ENCODE measurements at places on chromosomes 4 and X.

GRCh38 chr4:18435781-18436180 lies 414.2 kb upstream of the LCORL start:
- DNase-seq, result no peak

- DNase-seq, result peak; percentile 87
These were observed 107.5 kb upstream of the ACSL4 start for GRCh38 chrX:109840585-109840984.

DNA sequence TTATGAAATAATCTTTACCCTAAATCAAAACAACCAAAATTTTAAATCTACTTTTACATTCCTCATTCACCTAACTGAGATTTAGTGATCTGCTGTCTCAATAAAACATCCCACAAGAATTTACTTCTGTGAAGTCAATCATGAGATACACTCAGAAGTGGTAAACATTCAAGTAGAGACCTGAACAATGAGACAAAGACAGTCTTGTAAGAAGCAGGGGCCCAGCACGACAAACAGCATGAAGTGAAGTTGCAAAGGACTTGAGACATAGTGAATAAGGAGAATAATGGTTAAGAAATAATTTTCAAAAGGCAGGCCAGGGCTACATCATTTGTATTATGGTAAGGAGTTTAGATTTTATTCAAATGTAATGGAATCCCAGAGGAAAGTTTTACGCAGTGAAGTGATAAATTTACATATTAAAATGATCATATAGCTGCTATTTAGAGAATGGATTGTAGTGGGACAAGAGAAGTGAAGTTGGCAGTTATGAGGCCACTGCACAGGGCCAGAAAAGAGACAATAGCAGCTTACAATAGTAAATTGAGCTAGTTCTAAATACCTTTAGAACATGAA lies 101.9 kb downstream of the MAB21L2 start:
- DNase-seq, result no peak

- DNase-seq, result no peak
These were observed 18.5 kb upstream of the NAT8L start for GRCh38 chr4:2040391-2041238.

GRCh38 chr4:121484633-121485032 lies 103.8 kb upstream of the QRFPR start:
- peak; percentile 38 for DNase-seq

GRCh38 chr4:93835929-93836328 lies 7.4 kb downstream of the ATOH1 start:
- no peak for DNase-seq

- DNase-seq, result peak; percentile 47
These were observed 101.5 kb downstream of the PDGFC start for GRCh38 chr4:156870131-156870530.

DNA sequence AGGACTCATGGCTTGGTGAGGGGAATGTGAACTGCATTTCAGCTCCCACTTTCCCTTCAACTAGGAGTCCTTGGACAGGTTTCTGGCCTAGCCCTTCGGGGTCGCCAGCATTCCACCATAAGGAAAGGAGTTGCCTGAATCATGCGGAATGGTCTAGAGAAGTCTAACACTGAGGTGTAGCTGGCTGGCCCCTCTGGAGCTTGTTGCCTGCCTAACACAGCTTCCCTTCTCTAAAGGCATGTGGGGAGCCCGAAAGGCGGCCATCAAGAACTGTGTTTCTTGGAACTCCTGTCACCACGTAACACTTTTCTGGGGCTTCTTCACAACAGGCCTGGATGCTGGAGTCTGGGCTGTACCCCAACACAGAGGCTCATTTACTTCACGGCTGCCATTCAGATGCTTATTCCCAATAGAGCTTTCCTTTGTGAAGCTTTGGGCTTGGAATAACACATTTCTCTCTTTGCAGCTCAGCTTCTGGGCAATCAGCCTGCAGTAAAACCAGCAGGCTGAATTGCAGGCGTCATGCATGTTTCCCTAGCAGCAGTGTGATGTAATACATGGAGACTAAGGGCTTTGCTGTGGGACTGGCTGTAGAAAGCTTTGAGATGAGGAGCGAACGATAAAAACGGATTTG lies 5.4 kb downstream of the GABRQ start:
- DNase-seq, result no peak

DNA sequence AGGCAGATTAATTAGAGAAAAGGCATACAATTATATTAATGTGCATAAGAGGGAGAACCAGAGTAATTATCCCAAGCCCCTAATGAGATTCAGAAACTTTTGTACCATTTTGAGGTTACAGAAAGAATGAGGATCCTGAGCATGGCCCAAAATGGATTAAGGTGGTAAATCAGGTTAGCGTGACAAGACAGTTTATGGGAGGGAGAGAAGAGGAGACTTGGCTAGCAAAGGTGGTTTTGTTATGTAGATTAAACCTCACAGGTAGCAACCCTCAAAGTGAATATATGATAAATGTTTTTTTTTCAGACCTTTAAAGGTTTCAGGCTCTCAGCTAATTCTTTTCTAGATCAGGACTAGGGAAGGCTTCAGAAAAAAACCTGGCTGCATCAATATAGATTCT lies 781.8 kb downstream of the FAM133A start:
- no peak for DNase-seq

GRCh38 chr4:81839347-81840042 lies 367.8 kb upstream of the RASGEF1B start:
- no peak for DNase-seq

DNA sequence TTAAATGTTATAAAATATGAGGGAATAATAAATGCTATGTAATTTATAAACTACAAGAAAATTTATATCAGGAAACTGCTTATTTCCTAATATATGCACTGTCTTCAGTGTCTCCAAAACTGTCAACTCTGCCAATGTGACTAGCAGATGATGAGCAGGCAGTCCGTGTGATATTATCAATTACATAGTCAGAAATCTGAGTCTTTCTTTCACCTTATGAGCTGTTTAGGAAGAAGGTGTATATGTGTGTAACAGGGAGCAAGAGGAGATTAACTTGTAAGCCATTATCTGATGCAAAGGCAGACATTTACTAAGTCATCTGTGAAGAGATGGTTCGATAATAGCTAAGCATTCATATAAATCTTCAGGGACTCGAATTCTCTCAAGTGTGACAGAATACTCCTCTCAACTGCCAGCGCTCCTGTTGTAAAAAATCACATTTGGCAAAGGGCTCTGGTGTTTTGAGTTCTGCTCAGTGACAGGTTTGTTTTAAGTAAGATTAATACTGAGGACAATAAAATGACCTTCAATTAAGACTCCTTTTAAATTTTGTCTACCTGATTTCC lies 79.7 kb downstream of the SNCA start:
- DNase-seq, result no peak

DNA sequence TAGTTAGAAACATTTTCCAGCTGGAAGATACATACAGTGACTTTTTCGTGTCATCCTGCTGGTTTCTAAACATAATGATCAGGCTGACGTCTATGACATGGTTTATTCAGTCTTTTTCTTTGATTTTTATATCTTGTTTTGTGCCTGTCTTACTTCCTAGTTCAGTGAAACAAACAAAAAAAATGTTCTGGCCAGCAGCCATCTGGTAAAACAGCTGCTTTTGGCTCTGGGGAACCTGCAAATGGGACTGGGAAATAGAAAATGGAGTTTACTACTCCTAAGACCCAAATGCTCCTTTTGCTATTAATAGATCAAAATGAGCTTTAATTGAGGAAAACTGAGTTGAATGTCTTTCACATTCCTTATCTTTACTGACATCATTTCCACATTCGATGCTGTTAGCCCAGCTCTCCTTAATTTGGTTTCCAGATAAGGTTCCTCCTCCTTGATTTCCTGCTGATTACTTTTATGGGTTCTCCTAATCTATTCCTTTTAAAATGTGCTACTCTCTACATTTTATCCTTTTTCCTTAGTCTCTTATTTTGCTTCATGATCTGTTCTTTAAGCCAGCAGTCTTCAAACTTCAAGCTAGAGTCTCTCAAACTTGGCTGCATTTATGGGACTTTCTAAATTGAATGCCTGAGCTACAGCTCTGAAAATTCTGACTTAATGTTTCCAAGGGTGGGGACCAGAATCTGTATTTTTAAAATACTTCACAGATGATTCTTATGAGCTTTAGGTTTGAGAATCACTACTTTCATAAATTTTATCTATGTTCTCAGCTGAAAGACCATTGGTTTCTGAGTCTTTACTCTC lies 499.5 kb downstream of the ANKRD50 start:
- DNase-seq, result no peak

- DNase-seq, result no peak
These were observed 12.7 kb downstream of the TRO start for GRCh38 chrX:54933150-54933826.

DNA sequence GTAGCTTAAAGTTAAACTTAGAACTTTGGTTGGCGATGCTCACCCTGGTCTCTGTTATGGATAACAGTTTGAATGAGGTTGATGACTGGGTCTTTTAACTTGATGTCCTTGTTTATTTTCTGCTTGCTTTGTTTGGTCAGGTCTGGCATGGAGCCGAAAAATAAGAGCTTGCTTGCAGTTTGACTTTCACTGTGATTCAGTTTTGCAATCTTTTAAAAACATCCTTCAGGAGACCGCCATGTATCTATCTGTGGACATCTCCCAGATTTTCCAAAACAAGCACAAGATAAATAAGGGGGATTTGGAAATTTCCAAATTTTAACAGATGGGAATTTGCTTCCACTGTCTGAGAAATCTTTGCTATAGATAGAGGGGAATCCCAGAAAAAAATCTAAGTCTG lies 246.7 kb downstream of the PALLD start:
- no peak for DNase-seq

DNA sequence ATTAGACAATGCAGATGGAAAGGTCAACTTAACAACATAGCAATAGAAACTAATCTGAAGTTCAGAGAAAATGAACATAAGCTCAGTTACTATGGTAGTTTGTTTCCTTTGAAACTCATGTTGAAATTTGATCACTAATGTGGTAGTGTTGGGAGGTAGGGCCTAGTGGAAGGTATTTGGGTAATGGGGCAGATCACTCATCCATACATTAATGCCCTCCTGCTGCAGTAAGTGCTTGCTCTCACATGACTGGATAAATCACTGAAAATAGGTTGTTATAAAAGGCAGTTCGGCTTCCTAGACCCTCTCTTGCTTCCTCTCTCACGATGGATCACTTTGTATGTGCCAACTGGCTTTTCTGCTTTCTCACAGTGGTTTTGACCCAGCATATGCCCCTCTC lies 567.4 kb upstream of the GALNT7 start:
- DNase-seq, result no peak

DNA sequence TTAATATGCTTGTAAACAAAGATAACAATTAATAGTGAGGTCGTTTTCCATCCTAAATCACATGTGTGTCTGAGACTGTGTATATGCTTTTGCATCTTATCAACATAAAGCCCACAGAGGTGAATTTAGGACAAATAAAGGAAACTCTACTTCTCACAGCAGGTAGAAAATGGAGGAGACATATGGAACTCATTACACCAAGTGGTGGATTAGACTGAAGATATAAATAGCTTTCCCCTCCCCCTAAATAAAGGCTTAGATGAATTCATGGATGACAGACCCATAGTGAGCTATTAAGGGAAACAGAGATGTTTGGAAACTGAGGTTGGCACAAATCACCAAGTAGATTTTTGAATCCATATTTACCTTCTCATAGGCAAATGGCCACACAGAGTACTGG lies 79.7 kb downstream of the GRIA3 start:
- DNase-seq, result peak; percentile 10

- DNase-seq, result no peak
These were observed 25.6 kb upstream of the MSMO1 start for GRCh38 chr4:165301833-165302232.

- no peak for DNase-seq
These were observed 77.4 kb upstream of the PRSS48 start for GRCh38 chr4:151199319-151200190.

GRCh38 chr4:147516133-147516532 lies 35.2 kb downstream of the EDNRA start:
- no peak for DNase-seq

GRCh38 chr4:44985938-44986337 lies 259.6 kb upstream of the GNPDA2 start:
- no peak for DNase-seq

- DNase-seq, result peak; percentile 76
These were observed 151.0 kb downstream of the NHS start for GRCh38 chrX:17525762-17526555.

DNA sequence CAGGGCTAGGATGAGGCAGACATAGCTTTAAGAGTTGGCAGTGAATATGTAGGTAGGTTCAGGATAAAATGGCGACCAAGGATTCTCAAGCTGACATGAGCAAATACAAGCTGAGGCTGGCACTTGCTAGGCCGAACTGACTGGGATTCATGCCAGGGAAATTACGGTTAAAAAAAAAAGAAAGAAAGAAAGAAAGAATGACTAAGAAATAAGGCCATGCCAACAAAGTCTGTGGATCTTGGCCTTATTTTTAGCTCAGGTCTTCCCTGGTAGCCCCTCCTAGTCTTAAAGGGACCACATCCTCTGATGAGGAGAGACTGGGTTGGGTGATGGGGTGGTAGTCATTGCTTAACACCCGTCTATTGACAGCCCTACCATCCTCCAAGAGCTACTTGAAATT lies 64.4 kb upstream of the KLHL13 start:
- DNase-seq, result no peak

DNA sequence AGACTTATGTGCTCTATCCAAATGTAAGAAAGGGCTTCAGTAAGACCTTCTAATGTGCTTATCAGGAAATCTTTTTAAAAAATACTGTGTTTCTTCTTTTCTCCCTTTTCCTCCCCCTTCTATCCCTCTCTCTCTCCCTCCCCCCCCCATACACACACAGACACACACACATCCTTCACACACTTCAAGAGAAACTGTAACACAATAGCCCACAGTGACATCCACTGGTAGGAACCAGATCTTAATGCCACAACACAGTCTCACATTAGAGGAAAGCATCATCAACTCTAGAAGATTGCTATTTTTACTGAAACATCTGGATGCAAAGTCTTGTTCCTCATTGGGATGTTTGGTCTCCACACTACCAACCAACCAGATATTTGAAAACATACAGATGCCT lies 4.6 kb downstream of the PCDH19 start:
- DNase-seq, result no peak

DNA sequence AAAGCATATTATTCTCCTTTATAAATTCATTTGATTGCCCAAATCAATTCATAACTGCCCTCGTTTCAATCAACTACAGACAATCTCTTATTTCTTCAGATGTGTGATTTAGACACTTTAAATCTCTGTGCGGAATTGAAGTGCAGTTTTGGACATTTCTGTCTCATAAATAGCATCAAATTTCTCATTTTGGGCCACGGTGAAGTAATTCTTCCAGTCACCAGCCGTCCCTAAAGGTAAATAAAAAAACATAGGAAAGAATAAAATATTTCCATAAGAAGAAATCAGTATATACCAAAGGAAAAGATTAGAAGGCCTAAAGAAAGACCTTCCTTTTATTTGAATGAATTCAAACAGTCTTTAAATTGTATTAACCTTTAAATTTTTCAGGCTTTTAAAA lies 33.4 kb downstream of the SULT1B1 start:
- no peak for DNase-seq

DNA sequence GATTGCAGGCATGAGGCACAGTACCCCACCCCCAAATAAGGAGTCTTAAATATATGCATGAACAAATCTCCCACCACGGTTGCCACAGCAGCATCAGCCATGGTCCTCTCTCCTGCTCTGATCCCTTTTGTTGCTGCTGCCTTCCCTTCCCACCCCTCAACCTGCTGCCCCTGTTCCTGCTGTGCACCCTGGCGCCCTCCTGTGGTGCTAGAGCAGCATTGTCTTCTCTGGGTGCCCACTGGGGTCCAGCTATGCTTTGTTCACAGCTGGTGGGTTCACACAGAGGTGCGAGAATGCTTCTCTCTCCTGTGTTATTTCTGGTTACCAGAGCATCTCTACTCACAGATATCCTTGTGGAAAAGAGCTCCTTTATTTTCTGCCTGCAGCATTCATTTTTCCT lies 116.2 kb downstream of the GATB start:
- DNase-seq, result no peak

GRCh38 chr4:182454440-182455013 lies 211.3 kb downstream of the TENM3 start:
- no peak for DNase-seq
